EL (cell line): ENCODE measurements at places on chromosomes 1 and 21.
A peak's percentile ranks its signal among the peaks of the same experiment; 100 is the strongest.

DNA sequence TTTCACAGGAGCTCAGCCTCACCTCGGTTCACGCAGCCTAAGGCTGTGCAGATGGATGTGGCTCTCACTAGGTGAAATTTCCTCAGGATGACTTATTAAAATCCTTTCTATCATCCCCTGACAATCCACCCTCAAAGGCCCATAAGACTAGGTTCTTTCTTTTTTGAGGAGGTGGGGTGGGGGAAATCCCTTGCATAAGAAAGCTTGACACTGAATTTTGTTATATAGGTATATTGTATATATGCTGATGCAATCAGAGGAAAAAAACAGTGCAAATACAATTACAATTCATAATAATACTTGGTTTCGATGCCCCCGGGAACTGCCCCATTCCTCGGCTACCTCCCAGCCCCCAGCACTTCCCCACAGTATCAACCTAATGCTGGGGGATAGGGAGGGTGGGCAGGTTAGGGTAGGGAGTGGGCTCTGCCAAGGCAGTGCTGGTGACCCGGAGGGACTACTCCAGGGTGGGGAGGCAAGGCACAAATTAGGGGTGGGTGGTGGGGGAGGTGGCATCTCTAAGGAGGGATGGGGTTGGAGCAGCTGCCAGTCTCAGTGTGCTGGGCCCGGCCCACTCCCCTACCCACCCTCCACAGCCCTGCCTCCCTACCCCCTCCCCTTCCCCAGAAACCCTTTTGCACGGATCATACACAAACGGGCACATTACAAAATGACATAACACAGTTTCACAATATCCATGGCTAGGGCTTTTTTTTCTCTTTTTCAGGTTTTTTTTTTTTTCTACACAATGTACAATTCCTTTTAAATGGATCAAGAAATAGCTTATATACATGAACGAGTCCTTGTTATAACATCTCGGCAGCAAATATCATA, 30.9 kb downstream of the SLC27A3 start:
- no peak for DNase-seq

DNA sequence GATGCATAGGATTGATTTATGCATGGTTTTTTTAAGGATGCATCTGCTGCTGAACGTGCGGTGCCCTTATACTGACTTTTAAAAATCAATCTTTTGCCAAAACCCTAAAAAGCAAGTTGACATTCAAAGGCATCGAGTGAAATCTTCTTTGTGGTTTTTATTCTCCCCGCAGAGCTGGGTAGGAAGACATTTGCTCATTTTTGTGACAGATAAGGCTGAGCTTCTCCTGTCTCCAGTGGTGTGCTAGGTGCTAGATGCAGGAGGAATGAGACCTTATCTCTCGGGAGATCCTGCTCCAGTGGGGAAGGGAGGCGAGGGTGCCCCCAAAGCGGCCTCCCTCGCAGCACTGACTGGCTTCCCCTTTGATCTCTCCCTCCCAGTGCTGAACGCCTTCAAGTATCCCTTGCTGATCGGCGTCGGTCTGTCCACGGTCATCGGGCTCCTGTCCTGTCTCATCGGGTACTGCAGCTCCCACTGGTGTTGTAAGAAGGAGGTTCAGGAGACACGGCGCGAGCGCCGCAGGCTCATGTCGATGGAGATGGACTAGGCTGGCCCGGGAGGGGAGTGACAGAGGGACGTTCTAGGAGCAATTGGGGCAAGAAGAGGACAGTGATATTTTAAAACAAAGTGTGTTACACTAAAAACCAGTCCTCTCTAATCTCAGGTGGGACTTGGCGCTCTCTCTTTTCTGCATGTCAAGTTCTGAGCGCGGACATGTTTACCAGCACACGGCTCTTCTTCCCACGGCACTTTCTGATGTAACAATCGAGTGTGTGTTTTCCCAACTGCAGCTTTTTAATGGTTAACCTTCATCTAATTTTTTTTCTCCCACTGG, 14.9 kb upstream of the CD101 start:
- no peak for DNase-seq

GRCh38 chr1:7568901-7569524, 202.1 kb upstream of the VAMP3 start:
- no peak for DNase-seq

DNA sequence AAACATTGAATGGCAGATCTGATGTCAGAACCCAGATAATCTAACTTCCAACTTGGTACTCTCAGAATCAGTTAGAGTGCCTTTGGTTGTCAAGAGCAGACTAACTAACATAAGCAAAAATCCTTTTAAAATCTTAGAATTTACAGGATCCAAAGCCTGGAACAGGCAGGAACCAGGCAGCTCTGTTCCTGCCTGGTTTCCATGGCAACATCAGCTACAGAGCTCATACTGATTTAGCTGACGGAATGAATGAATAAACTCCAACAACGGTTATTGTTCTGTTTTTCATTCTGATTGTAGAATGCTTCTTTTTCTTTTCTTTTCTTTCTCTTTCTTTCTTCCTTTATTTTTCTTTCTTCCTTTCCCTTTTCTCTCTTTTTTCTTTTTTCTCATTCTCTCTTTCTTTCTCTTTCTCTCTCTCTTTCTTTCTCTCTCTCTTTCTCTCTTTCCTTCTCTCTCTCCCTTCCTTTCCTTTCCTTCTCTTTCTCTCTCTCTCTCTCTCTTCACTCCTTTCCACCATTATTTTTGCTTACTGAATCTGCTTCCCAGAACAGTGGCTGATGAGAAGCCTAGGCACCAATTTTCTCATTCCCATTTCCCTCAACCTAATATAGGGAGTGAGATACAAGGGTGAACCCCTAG, 121.6 kb downstream of the RGS7 start:
- DNase-seq = no peak

- no peak for DNase-seq
These were observed 219.6 kb downstream of the MRPL39 start for GRCh38 chr21:25387665-25388064.

DNA sequence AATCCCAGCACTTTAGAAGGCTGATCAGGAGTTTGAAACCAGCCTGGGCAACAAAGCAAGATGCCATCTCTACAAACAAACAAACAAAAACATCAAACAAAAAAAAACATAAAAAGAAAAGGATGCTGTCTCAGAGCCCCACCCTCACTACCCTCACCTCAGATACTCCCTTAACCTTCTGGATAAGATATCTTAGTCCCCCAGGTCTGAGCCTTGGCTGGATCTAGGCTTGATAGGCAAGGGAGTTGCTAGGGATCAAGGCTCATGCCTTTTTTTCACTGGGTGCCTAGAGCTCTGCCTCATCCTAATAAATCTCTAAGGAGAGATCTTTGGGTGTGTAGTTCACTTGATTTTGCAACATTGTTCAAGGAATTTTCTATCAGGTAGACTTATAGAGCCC, 7.4 kb downstream of the HDAC1 start:
- no peak for DNase-seq

DNA sequence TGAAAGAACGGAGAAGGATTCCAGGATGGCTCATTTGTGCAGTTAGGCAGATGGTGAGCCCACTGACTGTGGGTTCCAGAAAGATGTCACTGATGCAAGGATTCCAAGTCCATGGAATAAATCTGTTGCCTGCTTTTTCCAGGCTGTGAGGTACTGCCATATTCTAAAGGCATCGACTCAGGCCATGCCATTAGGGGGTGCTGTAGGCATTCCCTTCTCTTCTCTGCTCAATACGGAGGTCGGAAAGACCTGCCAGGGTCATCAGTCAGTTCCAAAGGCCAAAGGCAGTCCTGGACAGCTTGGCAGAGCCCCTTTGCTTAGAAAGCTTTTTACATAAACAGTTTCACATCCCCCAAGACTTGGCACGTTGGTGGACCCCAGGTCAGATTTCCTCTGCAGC, 31.7 kb upstream of the TMEM125 start:
- peak; percentile 64 for DNase-seq

DNA sequence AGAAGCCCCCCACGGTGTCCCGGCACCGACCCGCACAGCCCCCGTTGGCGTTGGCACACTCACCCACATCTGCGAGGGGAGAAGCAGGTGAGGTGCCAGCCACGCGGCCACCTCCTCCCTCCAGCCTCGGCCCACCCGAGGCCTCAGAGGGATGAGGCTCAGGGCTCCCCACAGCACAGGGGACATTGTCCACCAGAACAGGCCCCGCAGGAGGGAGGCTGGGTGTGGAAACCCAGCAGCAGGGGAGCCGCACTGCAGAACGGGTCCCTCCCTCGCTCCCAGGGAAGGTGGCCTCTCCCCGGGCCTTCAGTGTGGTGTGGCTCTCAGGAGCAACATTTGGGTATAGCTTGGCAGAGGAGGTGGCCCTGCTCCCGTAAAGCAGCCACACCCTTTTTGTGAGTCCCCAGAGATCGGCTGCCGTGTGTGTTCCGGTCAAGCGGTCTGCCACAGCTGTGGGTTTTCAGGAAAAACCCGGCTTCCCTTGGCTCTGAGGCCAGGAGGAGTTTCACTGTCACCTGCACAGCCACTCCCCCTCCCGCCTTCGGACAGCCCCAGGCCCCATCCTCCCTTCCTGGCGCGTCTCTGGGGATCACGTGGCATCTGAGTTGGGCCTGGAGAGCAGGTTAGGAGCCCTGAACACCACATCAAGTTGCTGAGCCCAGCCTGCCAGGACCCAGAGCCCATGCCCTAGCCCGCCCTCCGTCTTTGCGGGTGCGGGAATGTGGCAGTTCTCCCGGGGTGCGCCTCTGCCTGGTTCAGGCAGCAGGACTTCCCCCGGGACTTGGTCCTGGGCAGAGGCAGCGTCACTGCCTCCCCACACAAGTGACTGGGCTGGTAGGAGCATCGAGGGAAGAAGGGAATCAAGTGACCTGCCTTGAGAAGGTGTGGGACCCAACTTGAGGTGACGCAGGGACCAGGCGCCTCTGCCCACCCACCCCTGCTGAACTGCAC, 64.0 kb downstream of the MEGF6 start:
- DNase-seq = no peak

- no peak for DNase-seq
These were observed 563.3 kb downstream of the KIF26B start for GRCh38 chr1:245718123-245718522.

GRCh38 chr1:39617488-39618049, 21.9 kb downstream of the HEYL start:
- no peak for DNase-seq

- no peak for DNase-seq
These were observed 301.0 kb downstream of the GRIK1 start for GRCh38 chr21:29638761-29639327.

DNA sequence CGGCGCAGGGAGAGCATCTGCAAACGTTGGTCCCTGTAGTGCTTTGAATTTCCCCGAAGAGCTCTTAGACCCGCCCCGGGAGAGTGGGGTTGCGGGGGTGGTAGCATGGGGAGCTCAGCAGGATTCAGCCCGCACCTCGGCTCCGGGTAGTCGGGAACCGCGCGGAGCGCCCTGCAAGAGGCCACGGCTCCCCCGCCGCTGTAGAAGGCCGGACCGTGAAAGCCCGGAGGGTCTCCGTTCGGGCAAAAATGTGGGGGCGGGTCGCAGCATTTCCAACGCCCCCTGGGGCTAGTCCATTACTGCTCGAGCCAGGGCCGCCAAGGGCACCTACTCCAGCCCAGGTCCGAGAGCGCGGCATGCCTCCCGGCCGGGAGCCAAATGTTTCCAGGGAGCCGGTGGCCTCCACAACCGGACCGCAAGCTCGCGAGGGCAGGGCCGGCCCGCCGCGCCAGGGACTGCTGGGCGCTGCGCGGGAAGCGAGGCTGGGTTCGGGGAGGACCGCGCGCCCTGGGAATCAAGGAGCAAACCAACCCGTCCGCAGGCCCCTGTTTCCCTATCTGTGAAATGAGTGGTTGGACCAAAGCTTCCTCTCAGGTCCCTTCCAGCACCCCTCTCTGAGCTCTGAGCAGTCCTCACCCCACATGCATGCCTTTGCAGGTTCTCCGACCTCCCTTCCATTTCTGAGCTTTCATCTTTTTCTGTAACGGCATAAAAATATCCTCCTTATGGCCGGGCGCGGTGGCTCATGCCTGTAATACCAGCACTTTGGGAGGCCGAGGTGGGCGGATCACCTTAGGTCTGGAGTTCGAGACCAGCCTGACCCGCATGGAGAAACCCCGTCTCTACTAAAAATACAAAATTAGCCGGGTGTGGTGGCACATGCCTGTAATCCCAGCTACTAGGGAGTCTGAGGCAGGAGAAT, 775 bp upstream of the TMEM63A start:
- DNase-seq = peak; percentile 66

DNA sequence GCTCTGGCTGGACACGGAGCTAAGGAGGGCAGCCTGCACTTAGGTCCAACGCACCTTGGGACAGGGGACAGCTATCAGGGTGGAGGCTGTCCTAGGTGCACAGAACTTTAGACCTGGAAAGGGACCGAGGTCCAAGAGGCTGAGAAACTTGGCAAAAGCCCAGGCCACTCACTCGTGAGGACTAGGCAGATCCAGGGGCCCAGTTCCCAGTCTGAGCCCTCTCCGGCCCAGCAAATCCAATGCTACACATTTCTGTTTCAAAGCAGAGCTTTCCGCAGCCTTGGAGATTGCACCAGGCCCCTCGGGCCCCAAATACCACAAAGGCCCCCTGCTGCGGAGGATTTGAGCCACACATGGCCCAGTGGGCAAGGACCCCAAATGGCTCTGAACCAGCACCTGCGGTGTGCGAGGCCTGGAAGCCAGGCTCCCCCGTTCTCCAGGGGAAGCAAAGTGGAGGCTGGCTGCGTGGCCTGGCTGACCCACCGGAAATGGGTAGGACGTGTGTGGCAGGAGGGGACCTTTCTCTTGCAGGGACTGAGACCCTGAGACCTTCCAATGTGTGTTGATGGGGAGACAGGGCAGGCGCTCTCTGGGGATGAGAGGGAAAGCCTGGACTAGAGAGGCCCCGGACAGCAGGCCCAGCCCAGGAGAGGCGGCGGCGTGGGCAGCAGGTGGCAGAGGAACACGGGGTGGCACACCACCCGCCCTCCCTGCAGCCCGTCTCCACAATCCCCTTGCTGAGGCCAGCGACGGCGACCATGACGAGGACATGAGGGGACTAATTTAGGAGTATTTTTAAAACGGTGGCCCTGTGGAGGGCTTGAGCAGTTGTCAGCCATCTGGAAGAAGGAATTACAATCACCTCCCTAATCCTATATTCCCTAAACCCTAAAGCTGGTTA, 118.7 kb downstream of the CASZ1 start:
- DNase-seq = no peak

DNA sequence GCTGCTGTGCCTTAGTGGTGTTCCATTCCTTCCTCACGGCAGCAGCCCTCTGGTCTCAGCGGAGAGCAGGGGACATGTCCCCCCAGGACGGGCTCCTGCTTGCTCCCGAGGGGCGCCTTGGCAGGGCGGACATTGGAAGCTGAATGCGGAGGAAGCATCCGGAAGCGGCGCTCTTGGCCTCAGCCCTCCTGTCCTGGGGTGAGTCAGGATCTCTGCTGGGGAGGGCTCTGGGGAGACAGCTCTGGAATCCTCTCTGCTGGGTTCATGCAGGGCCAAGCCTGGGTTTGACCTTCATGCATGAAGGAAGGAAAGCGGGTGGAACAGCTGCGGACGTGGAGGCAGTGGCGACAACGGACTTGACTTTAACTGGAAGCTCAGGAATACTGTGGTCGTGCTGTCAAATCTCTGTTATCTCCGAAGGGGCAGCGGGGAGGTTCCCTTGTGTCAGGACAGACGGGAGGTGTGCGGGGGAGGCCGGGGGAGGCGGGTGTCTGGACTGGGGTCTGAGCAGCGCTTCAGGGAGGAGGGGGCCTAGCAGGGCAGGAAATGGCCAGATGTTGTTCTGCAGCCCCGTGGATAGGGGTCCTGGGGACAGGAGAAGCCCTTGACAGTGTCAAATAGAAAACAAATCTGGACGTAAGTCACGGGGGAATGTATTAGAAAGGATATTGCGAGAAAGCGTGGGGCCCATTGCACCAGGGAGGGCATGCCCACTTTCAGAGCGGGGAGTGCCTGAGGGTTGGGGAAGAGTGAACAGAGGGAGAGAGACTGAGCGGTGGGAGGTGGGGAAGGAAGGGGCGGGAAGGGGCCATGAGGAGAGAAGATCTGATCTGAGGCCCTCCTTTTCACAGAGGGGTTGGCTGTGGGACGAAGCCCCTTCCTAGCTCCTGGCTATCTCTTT, 26.6 kb downstream of the CRYAA start:
- DNase-seq = no peak
